AG04450 (cell line): ENCODE measurements at places on chromosomes 5 and 9. TPM values are rescaled to one million over a fixed set of nuclear protein-coding genes. Genes with fewer than 3 reads are reported as not detected.

The SCGB3A2 gene
- not detected in 2 replicates for polyA plus RNA-seq

The IFNA13 gene
- not detected in 2 replicates for polyA plus RNA-seq

DNA sequence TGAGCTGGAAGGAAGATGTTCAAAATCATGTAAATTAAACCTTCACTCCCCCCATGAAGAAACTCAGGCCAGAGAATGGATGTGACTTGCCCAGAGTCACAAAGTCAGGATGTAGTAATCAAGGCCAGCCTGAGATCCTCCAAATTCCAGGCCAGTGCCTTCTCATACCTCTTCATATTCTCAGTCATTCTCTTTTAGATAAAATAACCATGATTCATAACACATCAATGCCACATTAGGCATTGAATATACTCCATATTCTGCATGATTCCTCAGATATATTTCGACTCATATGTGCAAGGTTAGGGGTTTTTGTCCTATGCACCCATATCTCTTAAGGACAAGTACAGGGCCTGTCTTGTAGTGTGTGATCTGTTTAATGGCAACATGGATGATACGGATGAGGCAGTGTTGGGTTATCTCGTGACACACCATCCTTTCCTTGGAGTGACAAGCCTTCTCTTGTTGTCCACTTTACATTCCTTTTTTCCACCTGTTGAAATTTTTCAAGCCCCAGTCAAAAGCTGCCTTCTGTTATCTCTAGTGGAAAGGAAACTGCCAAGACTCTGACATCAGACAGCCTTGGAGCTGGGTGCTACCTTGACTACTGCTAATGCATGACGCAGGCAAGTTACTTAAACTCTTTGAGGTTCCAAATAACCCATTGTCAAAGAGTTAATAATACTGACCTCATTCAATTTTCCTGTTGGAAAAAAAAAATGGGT, 227.5 kb upstream of the NR4A3 start:
- no peak for DNase-seq

- no peak for DNase-seq
Measured at GRCh38 chr5:96198356-96199058, 234.5 kb downstream of the PCSK1 start.

The FOXD4L6 gene
- not detected in 2 replicates for polyA plus RNA-seq

GRCh38 chr9:123914517-123915196, 15.3 kb downstream of the DENND1A start:
- no peak for DNase-seq
